Right renal cortex interstitium (tissue), 3 donors: ENCODE measurements at places on chromosomes 1 and 21.

GRCh38 chr1:169105434-169106094 lies 926 bp upstream of the ATP1B1 start:
- DNase-seq = no peak

GRCh38 chr1:82540006-82540405 lies 739.3 kb downstream of the ADGRL2 start:
- no peak for DNase-seq

- DNase-seq = no peak
These were observed 27.0 kb upstream of the HTR1D start for GRCh38 chr1:23244256-23244761.

DNA sequence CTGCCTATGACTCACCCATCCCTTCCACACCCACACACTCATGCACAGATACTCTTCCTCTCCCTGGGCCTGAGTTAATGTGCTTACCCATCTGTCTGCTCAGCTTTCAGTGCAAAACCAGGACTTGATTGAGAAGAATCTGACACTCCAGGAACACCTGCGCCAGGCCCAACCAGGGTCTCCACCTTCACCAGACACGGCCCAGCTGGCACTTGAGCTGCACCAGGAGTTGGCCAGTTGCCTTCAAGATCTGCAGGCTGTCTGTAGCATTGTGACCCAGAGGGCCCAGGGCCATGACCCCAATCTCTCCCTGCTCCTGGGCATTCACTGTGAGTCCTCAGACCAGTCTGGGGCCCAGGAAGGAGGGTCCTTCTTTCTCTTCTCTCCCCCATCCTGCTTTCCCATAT lies 3.5 kb upstream of the SH3BGRL3 start:
- no peak for DNase-seq

- no peak for DNase-seq
These were observed 42.3 kb upstream of the SYT14 start for GRCh38 chr1:209895709-209896108.

DNA sequence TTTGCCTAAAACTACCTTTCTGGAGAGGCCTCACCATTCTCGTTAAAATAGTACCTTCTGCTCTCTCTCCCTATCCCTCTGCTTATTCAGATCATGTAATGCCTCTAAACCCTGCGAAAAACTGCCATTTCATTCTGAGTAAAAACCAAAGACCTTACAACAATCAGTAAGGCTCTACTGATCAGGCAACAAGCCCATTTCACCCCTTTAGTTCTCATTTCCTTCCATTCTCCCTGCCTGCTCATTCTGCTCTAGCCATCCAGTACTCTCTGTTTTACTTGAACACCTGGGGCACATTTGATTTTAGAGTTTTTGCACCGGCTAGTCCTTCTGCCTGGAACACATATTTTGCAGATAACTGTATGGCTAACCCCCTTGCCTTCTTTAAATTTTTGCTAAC lies 187.8 kb downstream of the COQ8A start:
- DNase-seq = no peak

DNA sequence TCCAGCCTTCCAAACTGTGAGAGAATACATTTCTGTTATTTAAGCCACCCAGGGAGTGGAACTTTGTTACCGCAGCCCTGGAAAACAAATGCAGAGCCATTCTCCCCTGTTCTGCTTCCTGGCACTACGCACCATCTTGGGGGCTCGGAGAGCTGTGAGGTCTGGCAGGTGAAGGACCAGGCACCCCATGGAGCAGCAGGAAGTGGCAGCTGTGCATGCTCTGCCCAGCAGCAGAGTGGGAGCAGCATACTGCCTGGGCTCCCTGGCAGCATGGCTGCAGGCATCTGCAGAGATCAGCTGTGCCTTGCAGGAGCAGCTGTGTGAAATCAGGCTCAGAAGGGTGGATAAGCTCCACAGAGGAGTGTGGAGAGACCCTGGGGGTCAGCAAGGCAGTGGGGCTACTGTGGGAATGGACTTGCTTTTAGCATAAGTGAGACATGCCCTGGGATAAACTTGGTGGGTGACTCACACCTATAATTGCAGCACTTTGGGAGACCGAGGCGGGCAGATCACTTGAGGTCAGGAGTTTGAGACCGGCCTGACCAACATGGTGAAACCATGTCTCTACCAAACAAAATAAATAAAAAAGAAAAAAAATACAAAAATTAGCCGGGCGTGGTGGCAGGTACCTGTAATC lies 17.7 kb upstream of the ZSCAN20 start:
- no peak for DNase-seq

GRCh38 chr1:20366056-20366462 lies 75.4 kb downstream of the VWA5B1 start:
- no peak for DNase-seq
